ENCODE measurements at places on chromosomes 16 and 17.

- DNase-seq: peak; percentile 84
These were observed 27.7 kb downstream of the ABCC1 start for GRCh38 chr16:15976929-15977637.

GRCh38 chr17:82394278-82394677, 22.7 kb downstream of the UTS2R start:
- no peak for DNase-seq

DNA sequence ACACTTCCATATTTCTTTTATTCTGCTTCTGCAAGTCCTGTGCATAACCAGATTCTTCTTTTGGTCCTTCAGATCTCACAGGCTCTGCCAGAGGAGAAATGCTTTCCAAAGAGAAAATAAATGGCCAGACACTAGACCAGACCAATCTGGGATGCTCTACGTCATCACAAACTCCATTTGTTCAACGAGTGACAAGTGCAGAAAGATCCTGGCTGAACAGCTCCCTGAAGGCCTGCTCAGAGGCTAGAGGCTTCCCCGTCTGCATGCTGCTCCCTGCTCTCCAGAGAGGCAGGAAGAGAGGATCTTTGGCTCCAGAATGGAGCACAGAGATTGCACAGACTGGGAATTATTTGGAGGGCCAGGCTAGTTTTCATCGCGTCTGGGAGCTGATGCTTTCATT, 232.7 kb downstream of the MAF start:
- no peak for DNase-seq

DNA sequence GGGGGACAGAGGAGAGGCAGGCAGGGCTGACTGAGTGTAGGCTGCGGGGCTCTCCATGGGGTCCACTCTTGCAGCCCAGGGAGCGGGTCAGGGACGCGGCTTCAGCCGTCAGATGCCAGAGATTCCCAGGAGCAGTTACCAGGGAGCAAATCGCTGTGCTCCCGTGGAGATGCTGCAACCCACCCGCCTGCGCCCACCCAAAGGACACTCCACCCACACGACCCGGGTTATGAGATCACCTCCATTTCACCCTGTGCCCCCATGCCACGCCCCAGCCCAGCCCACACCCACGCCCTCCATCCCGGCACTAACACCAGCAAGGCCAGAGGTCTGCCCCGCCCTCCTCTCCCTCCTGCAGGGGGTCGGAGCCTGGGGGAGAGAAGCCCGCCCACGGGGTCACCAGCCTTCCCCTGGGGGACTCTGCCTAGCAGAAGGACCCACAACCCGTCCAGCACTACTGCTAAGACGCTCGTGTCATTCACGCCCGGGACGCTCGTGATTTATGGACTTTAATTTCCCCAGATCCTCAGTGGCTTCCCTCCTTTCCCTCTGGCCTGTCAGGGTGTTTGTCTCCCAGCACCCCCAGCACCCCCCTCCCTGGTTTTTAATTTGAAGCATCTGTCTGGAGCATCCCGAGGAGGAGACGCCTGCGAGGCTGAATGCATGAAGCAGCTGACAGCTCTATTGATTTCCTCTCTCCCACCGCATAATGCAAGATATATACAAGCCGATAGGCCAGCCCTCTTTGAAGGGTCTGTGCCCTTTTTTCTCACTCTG, 6.7 kb upstream of the RPL38 start:
- DNase-seq: no peak

DNA sequence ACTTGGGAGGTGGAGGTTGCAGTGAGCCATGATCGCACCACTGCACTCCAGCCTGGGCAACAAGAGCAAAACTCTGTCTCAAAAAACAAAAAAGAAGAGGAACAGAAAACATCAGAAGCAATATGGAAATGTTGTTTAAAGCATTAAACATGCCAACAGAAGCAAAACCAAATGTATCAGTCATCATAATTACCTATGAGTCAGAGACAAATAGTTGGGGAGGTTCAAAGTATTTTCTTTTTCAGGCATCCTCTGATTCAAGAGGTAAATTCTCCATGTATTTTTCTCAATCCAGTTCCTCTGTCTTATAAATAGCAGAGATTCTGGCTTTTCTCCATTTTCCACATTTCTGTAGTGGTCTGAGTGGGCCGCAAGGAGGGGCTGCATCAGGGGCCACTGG, 2.1 kb upstream of the TM4SF5 start:
- no peak for DNase-seq

GRCh38 chr16:66741169-66741900, 10.1 kb downstream of the DYNC1LI2 start:
- DNase-seq: peak; percentile 71

- DNase-seq: no peak
These were observed 32.4 kb downstream of the SNX11 start for GRCh38 chr17:48139944-48140343.

Data from AG09309 (cell line).